ENCODE measurements at places on chromosomes 1 and 21.

DNA sequence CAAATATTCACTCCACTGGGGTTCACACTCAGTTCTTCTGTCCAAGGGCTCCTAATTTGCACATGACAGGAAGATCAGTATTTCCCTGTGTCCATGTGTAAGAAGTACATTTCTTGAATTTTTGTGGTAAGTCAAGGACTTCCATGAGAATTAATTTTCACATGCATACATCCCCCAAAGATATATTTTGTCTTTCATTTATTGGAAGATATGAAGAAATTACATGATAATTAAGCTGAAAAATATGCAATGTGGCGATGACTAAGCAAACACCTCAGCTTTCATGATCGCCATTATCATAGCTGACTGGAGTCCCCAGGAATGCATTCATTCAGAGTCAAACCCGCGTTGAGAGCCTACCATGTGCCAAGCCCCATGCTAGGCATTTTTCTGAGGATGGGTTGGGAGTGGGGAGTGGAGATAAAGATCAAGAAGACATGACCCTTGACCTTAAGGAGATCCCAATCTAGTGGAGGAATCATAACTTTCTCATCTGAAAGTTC is 104.6 kb upstream of the F3 start:
- DNase-seq = no peak

- DNase-seq = no peak
Observed at GRCh38 chr1:223256034-223256433, 107.9 kb downstream of the SUSD4 start.

GRCh38 chr1:240193679-240194078 is 102.0 kb downstream of the FMN2 start:
- no peak for DNase-seq

DNA sequence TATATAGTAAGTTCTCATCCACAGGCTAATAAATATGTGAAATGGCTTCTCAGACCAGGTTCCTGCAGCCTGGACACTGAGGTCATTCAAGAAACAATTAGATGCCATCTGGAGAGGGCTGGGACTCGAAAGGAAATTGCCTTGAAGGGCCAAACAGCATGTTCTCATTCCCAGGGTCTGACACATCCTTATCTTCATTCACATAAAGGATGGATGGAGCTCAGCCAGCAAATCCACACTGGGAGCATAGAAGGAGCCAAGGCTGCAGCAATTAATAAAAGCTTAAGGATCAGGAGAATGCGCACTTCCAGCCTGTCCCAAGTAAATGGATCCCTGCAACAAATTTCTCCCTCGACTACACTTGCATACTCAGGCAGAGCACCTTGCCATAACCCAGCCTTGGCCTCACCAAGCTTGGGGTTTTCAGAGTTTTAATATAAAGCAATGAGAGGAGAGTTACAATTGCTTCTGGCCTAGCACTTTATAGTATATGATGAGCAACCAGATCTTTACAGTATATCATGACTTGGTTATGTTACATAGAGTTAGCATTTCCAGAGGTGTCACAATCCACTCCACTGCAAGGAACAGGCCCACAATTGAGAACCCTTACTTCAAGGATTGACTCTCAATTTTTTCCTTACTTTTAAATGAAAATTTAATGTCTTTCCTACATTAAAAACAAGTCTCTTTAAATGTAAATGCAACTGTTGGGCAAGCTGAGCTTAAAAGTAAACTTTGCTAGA is 55.9 kb downstream of the BCAR3 start:
- DNase-seq = no peak

DNA sequence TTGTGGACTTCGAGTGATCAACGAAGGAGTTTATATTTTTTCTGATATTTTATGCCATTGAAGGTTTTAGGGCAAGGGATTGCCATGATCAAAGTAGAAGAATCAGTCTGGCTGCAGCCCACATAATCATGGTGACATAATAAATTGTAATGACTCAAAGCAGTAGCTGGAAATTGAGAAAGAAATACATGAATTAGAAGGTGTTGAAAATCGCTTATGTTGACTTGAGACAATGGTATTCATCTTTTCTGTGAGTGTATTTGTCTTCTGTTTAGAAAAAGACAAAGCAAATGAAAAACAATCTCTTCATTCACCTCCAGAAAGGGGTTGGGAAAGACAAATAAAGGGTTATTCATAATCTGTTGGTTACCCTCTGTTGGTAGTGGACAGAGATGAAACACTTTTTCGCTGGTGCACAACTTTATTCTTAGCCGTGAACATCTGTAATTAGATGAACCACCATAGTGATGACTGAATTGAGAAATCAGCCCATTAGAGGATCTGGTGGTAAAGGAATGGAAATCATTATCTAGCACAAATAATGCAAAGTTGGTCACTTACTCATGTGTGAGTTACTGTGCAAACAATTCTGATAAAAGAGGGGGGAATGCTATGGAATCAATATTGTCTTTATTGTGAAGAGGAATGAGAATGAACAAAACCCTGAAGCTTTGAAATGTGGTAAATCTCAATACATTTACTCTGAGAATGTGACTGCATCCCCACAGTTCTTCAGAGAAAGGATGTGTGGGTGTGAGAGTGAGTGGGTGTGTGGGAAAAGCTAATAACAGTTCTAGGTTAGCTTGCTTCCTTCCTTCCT is 121.8 kb downstream of the NTNG1 start:
- DNase-seq = no peak

DNA sequence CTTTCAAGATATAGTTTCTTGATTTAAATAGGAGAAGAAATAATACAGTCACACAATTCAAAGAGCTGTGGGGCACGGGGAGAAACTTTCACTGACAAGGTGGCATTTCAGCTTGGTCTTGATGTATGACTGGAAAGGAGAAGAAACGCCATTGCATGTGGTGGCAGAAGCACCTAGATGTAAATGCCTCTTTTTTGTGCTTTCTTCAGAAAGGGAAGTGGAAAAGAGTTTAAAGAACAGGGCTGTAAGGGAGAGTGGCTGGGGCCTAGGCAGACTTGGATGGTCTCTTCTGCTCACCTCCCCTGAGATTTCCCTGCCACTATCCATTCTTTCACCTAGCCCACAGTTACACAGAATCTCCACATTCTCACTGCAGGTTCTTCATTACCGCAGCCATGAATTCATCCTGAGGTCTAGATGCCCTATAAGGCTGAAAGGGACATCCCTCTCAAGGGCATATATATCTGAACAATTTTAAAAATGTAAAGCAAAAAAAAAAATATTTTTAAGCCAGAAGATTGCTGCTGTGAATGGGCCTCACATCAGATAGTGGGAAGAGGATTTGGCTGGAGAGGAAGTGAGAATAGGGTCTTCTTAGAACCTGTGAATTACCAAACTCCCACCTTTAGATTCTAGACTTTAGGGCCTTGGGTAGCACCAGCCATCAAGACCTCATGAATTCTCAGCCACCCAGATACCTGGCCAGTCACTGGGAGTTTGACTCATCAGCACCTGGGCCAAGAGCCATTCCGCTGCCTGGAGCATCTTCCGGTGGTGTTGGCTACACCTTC is 23.4 kb downstream of the CACNA1E start:
- DNase-seq = no peak

DNA sequence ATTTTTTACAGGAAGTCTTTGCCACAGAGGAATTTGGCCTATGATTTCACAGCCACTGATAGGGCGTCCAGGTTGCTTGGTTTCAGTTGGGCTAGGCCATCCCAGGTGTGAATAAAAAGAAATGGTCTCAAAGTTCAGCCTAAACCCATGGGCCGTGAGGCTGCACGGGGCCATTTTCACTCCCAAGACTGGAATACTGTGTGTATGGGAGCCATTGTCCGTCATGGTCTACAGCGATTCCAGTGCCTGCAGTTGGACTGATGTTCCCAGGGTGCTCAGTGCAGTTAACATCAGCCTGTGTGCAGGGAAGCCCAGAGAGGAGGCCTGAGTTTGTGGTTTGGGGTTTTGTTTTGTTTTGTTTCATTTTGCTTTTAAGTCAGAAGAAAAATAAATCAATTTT is 133.2 kb downstream of the ADSS2 start:
- DNase-seq = no peak

DNA sequence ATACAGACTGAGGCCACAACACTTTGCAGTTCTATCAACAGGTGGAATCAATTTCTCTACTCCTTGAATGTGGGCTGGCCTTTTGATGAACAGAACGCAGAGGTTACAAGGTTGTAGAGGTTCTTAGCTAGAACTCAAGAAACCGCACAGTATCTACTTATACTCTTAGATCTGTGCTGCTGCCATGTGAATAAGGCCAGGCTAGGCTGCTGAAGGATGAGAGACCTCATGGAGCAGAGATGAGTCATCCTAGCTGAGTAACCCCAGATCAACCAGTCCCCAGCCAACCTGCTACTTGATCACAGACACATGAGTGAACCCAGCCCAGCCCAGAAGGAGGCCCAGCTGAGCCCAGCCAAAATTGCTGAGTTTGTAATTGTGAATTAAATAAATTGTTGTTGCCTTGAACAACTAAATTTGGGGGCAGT is 35.3 kb upstream of the BCAR3 start:
- DNase-seq = no peak

DNA sequence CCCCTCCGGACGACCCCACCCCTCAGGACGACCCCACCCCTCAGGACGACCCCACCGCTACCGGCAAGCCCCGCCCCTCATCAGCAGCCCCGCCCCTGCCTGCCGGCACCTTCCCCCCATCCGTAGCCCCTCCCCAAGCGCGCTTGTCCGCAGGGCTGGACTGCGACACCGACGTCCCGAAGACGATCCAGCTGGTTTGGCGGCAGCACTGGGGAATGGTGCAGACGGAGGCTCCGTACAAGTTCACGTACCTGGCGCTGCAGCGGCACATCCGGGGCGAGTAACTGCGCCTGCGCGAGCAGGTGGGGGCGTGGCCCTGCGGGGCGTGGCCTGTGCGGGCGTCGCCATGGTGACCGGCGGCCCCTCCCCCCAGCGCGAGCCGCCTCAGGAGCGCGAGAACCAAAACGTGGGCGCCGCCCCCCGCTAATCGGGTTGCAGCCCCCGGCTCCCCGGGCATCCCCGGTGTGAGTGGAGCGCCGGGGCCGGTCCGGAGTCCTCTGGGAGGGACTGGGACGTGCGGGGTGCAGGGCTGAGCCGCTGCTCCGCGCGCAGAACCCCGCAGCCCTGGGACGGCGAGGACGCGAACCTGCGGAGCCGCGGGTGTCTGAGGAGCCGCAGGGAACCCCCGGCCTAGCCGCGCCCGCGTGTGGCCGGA is 4.9 kb downstream of the RNF223 start:
- DNase-seq = peak; percentile 89

DNA sequence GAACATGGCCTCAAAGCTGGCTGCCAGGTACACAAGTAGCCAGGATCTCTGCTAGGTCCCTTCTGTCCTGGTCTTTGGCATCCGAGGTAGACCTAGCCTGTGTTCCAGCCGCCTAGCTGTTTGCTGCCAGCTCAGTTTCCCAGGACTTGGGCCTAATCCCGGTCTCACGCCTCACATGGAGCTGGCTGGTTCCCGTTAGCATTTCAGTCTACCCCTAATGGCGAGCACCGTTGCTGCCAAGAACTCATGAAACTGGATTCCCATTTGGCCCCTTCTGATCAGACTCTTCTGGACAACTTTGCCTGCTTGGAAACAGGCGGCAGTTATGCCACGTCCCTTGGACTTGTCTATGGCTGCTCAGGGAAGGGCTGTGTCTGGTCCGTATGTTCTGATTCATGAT is 26.2 kb upstream of the HHAT start:
- DNase-seq = no peak

DNA sequence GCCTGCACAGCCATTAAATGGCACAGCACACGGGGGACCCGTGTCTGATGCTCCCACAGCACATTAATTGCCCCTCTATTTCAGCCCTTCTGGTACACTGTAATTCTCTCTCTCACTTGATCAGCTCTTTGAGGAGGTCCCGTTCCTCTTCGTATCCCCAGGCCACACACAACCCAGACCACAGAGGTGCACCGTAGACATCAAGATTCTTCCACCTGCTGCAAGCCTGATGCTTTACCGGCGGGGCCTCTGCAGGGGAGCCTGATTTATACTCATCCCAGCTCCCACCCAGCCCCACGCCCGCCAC is 759 bp downstream of the SMYD3 start:
- DNase-seq = no peak

- no peak for DNase-seq
Observed at GRCh38 chr1:233277637-233278606, 17.6 kb downstream of the PCNX2 start.

GRCh38 chr1:230867903-230868735 is at the start of gene C1orf198:
Gene C1orf198, minus strand, starts transcription at chr1:230868521. Its CDS starts 9 bp downstream, at chr1:230868512.
- peak; percentile 44 for DNase-seq

DNA sequence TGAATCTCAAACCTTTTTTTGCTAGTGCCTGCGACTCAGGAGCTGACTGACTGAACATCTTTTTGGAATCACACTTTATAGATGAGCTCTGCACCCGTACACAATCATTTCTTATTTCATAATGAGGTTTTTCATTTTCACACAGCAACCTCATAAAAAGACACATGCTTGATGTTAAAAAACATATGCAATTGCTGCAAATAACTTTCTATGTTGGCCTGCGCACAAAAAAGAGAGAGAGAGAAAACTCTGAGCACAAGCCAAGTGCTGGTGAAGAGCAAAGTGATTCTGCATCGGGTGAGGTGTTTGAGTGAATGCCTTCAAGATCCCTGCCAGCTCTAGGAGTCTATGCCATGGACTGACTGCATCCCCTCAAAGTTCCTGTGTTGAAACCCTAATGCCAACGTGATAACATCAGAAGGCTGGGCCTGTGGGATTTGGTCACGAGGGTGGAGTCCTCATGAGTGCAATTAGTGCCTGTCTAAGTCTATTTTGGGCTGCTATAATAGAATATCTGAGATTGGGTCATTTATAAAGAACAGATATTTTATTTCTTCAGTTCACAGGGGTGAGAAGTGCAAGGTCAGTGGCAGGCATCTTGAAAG is 36.6 kb downstream of the C1orf87 start:
- DNase-seq = no peak

DNA sequence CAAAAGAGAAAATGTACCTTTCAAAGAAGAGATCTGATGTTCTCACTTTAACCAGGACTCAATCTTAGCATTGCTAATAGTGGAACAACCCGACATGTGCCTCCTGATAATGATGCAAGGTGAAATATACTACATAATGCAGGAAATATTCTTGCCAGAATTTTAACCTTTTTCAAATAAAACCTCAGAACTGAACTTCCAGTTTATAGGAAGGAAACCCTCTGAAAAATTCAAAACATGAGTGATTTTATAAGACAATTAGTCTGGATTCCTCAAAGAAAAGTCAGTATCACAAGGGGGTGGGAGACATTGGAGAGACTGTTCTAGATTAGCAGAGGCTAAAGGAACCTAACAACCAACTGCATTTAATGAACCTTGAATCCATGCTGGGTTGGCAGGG is 18.1 kb downstream of the AHCYL1 start:
- no peak for DNase-seq

DNA sequence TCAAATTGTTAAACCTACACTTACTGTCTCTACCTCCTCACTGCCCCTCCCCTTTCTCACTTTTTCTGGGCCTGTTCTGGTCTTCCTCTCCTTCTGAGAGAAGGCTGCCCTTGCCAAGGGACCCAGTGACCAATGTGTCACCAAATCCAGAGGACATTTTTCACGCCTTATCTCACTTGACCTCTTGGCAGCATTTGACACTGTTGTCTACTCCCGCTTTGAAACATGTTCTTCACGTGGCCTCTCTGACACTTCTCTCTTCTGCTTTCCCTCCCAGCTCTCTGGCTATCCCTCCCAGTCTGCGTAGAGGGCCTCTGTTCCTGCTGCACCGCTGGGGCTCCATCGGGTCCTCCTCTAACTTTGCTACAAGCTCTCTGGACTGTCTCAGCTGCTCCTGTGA is 25.3 kb downstream of the KCNQ4 start:
- DNase-seq = no peak

GRCh38 chr1:194709439-194709838 is 1523.0 kb upstream of the B3GALT2 start:
- no peak for DNase-seq

- no peak for DNase-seq
Observed at GRCh38 chr1:189323091-189323490, 1154.6 kb downstream of the BRINP3 start.

GRCh38 chr1:70706381-70707037 is 295.4 kb downstream of the CTH start:
- DNase-seq = no peak

All from activated naive CD4-positive, alpha-beta T cell (primary cell).